ENCODE measurements at places on chromosomes 12 and 14.

DNA sequence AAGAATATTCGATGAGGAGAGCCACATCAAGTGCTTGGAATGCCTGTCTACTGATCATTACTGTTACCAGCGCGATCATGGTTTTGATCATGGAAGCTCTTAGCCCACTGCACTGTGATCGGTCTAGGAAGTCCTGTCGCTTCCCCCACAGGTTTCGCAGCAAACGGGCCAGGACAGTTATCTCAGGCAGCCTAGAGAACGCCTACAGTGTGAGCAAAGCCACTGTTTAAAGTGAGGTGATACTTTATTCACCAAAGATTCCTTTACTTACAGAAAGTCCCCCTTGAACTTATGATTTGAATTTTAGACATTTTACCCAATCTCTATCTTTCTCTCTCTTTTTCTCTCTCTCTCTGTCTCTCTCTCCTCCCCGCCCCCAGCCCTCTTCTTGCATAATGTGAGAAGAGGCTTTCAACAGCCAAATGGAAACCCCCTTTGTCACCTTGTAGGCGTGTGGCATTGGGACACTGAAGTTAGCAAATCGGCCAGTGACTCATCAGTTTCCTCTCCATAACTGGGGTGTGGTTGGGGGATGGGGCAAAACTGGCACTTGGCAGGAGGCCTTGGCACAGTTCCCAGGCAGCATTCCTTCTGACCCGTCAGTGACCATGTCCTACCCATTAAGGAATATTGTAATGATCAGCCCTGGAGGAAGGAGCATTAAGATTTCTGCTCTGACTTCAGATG, 214.8 kb downstream of the CHST11 start:
- DNase-seq, result no peak

DNA sequence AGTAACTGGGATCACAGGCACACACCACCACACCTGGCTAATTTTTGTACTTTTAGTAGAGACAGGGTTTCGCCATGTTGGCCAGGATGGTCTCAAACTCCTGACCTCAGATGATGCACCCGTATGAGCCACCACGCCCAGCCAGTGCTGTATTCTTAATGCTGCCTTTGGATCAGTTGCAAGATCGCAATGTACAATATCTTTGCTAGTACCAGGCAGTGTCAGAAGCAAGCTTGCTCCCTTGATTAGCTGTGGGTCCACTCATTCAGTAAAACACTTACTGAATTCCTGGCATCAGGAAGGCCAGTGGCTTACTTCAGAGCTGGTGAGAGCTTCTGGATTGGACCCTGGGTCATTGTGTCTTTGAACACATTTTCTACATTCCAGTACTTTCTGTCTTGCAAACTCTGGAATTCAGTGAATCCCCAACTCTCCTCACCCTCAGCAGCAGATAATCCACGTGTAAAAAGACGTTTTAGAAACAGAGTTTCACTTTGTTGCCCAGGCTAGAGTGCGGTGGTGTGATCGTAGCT, 1183.7 kb downstream of the AACS start:
- no peak for DNase-seq

GRCh38 chr12:48940181-48940580, 14.9 kb upstream of the FKBP11 start:
- DNase-seq, result no peak

- DNase-seq, result no peak
Measured at GRCh38 chr12:120376009-120376408, 7.0 kb upstream of the MSI1 start.

GRCh38 chr12:69095765-69096477, 143.4 kb upstream of the CPSF6 start:
- no peak for DNase-seq

All from NCI-H146 (cell line).